ENCODE measurements at places on chromosomes 5 and 9. TPM values are rescaled to one million over a fixed set of nuclear protein-coding genes. Genes with fewer than 3 reads are reported as not detected.

DNA sequence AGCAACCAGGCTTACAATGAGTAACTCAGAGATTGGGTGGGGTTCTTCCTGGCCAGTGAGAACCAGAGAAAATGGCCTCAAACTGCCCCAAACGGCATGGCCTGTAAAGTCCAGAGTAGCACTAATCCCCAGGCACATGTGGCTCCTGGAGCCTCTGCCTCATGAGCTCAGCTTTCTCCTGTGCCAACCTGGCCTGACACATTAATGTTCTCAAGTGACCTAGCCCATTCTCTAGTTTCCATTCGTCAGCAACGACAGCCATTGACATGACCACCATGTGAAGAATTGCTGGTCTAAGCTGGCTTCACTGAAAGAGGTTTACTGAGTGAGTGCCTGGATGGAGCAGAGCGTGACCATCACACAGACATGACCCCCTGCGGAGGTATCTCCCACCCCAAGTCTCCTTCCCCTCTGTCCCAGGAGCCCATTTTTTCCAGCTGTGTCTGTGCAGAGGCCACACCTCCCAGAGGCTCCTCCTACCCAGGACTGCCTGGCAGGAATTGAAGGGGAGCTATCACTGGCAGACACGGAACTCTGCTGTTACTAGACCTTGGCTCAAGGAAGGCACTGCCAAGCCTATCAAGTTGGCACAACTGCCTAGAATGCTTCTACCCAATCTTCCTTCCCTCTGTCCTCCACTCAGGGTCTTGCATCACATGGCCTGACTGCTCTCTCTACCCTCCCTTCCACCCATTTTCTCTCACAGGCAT is 59.0 kb upstream of the BOD1 start:
- DNase-seq: no peak

- no peak for DNase-seq
These were observed 126.2 kb downstream of the BASP1 start for GRCh38 chr5:17343675-17344074.

SPAG8 gene
- 4.6 TPM for total RNA-seq

ANXA2R gene
- 39.2 TPM for total RNA-seq

ALAD gene
- 33.9 TPM for total RNA-seq

All from activated naive CD8-positive, alpha-beta T cell treated with anti-CD3 and anti-CD28 coated beads, Interleukin-2, amount 10 ng/mL, durations not matched to agents 7 days and 5 days (primary cell).